ENCODE measurements at places on chromosomes 7 and 10. TPM values are rescaled to one million over a fixed set of nuclear protein-coding genes. Genes with fewer than 3 reads are reported as not detected.

Gene HKDC1
- 11.1 TPM for polyA plus RNA-seq

Gene CALHM1
- not detected for polyA plus RNA-seq

Gene EVX1
- not detected for polyA plus RNA-seq

DNA sequence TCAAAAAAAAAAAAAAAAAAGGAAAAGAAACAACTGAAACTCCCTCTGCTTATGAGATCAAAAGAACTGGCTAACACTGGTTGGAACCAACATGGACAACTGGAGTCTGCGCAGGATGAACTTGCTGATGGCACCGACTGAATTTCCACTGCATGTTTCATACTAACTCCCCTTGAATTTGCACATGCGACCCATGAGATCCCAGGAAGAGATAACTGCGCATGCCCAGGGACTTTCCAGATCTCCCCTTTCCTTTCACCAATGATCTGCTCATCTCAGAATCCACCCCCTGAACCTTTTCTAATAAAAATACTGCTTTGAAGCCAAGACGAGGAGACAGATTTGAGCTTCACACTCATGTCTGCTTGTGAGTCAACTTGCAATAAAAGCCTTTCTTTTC, 20.7 kb downstream of the LBX1 start:
- no peaks in the 10 kb centered on the region for H3K36me3 ChIP-seq
- no peak overlapping the region for H3K4me3 ChIP-seq
- no peaks in the 10 kb centered on the region for H3K4me1 ChIP-seq
- H3K27ac ChIP-seq = no peak overlapping the region
- no peak for DNase-seq

DNA sequence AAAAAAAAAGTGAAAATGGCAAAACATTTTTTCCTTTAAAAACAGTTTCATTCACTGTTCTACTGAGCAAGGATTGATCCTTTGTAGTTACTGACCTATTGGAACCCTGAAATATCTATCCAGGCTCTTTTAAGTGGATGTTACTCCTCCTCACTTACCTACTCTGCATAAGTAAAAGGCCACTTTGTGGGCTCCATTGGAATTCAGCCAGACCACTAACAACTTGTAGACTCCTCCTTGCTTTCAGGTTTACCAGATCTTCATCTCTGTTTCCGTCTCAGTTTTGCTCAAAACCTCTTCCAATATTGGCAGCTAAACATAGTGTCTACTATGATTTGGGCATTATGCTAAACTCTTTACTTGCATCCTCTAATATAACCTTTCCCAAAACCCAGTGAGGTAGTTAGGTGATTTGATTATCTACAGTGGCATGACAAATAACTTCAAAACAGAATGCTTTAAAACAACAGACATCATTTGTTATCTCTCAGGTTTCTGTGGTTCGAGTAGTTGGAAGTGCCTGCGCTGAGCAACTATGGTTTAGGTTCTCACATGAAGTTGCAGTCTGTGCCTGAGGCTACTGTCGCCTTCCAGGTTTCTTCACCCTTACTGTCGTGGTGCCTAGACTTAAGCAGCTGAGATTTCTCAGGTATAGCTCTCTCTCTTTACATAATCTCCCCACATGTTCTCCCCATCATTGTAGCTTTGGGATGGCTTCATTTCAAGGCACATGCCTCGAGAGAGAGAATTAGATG, 698.2 kb downstream of the REEP3 start:
- H3K4me3 ChIP-seq = no peak overlapping the region
- H3K27ac ChIP-seq = no peak overlapping the region
- H3K4me1 ChIP-seq = no peaks in the 10 kb centered on the region

GRCh38 chr10:96846395-96846794, 14.3 kb downstream of the LCOR start:
- H3K4me3 ChIP-seq = no peak overlapping the region
- H3K27ac ChIP-seq = no peak overlapping the region
- H3K4me1 ChIP-seq = peaks cover 13% of the 10 kb centered on the region
- no peaks in the 10 kb centered on the region for H3K36me3 ChIP-seq

DNA sequence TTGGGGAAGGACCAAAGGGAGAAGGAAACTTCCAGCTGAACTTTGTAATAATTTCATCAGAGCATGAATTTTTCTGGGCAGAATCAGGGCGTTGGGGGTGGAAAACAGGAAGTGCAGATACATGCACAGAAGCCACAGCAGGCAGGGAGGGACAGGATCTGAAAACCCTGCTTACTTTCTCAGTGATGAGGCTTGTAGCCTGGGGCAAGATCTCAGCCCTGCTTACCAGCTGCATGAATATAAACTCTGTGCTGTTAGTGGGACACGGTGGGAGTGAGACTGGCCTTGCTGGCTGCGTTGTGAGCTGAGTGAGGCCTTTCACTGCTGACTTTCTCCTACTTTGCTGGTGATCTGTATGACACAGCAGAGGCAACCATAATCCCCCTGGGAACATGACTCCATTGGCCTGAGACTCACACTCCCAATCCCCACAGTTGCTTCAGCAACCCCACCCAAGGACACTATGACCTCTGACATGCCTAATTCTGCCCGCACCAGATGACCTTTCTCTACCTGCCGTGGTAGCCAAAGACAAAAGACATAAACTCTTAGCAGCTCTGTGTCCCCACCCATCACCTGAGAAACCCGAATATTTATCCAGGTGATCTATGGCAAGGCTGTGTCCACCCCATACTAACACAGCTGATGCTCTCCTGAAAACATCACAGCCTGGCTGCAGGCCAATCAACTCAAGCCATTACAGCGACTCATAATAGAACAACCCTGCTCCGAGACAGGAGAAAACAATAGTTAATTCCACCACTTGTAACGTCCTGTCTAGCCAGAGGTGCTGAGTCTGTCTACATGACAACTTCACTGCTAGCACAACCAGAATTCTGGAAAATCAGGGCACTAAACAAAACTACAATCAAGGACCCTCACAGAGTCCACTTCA, 190.7 kb upstream of the CHRM2 start:
- H3K4me3 ChIP-seq = no peak overlapping the region
- DNase-seq = no peak
- no peaks in the 10 kb centered on the region for H3K36me3 ChIP-seq
- H3K4me1 ChIP-seq = no peaks in the 10 kb centered on the region
- no peaks in the 10 kb centered on the region for H3K27me3 ChIP-seq

Measured in pancreas (tissue), 10 donors.